ENCODE measurements at places on chromosomes 2 and 18.
A peak's percentile ranks its signal among the peaks of the same experiment; 100 is the strongest.

DNA sequence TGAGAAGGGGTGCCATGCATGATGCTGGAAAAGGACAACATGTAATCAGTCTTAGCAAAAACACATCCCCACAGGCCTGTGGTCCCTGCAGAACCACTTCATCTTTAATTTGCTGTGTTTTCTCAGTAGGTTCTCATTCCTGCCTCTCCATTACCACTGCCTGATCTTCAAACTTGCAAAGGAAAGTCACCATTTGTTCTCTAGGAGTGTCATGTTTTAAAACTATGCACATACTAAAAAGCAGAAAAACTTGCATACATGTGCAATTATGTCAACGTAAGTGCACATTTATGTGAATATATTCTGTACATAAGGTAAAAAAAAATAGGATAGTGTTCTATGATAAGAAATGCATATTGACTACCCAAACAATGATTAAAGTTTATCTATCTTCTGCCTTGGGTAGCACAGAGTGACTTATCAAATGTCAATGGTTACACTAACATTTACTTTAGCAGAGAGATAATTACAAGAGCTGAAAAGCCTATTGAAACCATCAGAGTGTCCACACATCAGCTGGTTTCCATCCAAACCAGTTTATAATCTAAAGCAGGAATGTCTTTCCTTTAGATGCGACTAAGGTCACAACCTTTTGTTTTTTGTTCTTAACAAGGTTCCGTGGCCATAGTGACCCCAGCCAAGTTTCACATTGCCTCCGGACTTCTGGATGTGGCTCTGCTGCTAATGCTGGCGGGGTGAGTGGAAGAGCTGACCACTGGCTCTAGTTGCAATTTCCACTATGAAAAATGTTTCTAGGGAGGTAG is 58.7 kb upstream of the RMDN2 start:
- no peak for DNase-seq

- DNase-seq: no peak
Measured at GRCh38 chr2:205650931-205651330, 31.4 kb upstream of the NRP2 start.

DNA sequence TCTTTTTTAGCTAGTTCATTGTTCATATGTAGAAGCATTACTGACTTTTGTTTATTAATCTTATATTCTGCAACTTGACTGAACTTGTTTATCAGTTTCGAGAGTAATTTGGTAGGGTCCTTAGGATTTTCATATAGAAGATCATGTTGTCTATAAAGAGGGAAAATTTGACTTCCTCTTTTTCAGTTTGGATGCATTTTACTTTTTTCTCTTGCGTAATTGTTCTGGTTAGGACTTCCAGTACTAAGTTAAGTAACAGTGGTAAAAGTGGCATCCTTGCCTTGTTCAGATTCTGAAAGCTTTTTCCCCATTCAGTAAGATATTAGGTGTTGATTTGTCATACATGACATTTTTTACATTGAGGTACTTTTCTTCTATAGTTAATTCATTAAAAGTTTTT is 726.0 kb downstream of the KCNJ3 start:
- DNase-seq: no peak

- DNase-seq: no peak
Measured at GRCh38 chr2:1226766-1227165, 186.5 kb upstream of the TPO start.

GRCh38 chr2:74548285-74548899 is 5.3 kb downstream of the LOXL3 start:
- DNase-seq: no peak

- no peak for DNase-seq
Measured at GRCh38 chr2:38233231-38233983, 143.7 kb downstream of the ATL2 start.

DNA sequence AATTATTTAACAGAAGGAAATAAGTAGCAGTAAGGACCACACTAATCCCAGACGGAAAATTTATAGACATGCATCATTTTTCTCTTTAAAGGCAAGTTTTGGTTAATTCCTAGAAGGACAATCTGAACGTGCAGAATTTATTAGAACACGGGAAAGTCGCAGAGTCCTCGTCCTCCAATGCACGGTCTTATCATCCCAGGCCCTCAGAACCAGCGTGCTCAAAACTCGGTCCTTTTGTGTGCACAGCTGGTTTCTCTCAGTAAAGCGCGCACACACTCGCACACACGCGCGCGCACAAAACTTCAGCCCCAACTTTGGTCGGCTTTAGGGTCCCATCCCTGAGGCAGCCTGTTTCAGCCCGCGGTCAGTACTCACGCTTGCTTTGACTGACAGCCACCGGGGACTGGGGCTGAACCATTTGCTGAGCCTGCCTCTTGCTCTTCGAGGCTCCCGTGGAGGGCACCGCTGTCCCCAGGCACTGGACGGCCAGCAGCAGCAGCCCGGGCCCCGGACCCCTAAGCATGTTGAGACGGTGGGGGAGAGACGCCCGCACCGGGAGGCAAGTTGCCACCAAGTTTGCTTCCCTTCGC is 493 bp downstream of the FN1 start:
- DNase-seq: peak; percentile 70

Data from GOT3 (cell line).